Activated CD4-positive, alpha-beta T cell treated with anti-CD3 and anti-CD28 coated beads, Interleukin-2, amount 10 ng/mL, durations not matched to agents 7 days and 5 days (primary cell): ENCODE measurements at places on chromosomes 3 and 15. TPM values are rescaled to one million over a fixed set of nuclear protein-coding genes. Genes with fewer than 3 reads are reported as not detected.

Gene THRB
- total RNA-seq, result not detected

Gene C3orf85
- not detected for total RNA-seq

GRCh38 chr3:43288366-43288765, 2.0 kb downstream of the SNRK start:
- no peak for DNase-seq
- peaks cover 55% of the 10 kb centered on the region for H3K4me1 ChIP-seq
- H3K27ac ChIP-seq, result peak overlapping the region; percentile 91
- peaks cover 45% of the 10 kb centered on the region for H3K36me3 ChIP-seq

GRCh38 chr3:65303431-65303830, 615.6 kb upstream of the ADAMTS9 start:
- no peaks in the 10 kb centered on the region for H3K36me3 ChIP-seq
- no peak for DNase-seq
- H3K27me3 ChIP-seq, result no peaks in the 10 kb centered on the region
- H3K27ac ChIP-seq, result no peak overlapping the region
- no peaks in the 10 kb centered on the region for H3K4me1 ChIP-seq

GRCh38 chr3:177361081-177361938, 164.0 kb upstream of the TBL1XR1 start:
- peak overlapping the region; percentile 80 for H3K4me3 ChIP-seq
- H3K27me3 ChIP-seq, result no peaks in the 10 kb centered on the region
- H3K27ac ChIP-seq, result peak overlapping the region; percentile 99
- no peak for DNase-seq
- no peaks in the 10 kb centered on the region for H3K36me3 ChIP-seq
